Kidney tubule cell (primary cell): ENCODE measurements at places on chromosomes 3 and 15.

GRCh38 chr3:127794402-127794801 lies 27.9 kb downstream of the MGLL start:
- DNase-seq = no peak

GRCh38 chr3:29892976-29893554 lies 612.2 kb downstream of the RBMS3 start:
- no peak for DNase-seq

DNA sequence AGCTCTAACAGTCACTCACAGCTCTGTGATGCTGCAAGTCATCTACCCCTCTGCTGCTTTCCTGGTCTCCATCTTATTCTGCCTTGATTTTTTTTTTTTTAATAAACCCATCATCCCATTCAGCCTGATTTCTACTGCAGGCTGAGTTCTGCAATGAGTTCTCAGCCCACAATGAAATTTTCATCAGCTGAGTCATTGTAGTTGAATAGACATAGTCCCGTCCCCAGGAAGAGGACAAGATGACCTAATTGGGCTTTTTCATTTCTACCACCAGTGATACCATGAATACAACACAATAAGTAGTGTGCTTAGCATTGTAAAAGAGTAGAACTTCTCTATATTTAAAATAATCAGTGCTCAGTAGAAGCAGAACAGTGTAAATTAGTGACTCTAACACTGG lies 59.3 kb downstream of the C3orf85 start:
- peak; percentile 86 for DNase-seq

GRCh38 chr15:76368122-76368621 lies 31.6 kb downstream of the ISL2 start:
- DNase-seq = no peak

- no peak for DNase-seq
These were observed 12.6 kb upstream of the COL8A1 start for GRCh38 chr3:99625643-99626416.

DNA sequence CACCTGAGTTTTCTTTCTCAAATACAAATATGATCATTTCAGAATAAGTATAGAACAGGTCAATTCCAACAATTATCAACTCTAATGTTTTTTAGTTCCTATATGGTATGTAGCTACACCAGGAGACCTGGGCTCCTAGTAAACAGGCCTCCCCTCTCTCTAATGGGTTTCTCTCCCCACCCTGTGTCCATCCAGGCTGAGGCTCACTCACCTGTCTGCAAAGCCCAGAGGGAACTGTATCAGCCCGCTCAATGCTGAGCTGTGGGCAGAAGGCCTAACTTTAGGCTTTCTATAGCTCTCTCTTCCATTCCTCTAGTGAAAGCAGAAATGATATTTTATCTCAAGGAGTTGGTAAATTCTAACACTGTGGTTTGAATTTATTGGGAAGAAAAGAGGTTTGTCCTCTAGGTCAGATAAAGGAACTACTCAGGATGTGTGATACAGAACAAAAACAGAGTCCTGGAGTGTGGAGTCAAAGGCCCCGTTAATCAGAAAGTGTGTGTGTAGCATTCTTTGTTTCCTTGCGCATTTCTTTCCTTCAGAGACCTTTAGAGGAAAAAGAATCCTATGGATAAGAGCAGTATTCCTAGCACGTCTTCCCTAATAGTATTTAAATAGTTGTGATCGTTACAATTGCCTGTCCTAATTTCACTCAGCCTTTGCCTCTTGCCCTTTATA lies 408.9 kb downstream of the PYDC2 start:
- DNase-seq = no peak

GRCh38 chr3:43062040-43062563 lies 43.8 kb downstream of the POMGNT2 start:
- DNase-seq = no peak

DNA sequence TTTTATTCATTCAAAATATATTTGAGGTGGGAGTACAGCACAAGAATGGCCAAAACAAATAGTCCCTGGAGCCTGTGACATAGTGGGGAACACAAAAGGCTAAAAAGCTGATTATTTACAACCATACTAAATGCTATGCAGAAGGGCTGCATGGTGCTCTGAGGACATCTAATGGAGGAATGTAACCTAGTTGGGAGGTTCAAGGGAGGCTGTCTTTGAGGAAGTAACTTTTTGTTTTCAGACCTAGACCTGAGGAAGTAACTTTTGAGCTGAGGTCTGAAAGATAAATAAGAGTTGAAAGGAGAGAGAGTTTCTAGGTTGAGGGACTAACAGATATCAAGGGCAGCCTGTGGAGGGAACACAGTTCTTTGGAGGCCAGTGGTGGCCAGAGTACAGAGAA lies 34.8 kb upstream of the RASA2 start:
- DNase-seq = peak; percentile 65

DNA sequence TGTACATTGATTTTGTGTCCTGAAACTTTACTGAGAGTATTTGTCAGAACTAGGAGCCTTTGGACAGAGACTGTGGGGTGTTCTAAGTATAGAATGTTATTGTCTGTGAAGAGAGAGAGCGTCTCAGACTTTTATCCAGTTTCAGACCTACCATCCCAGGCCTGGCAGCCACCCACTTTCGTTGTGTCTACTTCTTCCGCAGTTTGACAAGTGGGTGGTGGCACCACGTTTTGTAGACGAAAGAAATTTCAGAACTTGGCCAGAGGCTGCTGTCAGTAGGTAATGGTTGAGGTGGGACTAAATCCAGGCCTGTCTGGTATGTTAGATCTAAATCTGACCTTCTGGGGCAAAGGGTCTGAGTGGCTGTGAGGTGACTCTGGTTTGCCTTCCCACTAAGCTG lies 13.4 kb upstream of the TRAK1 start:
- DNase-seq = no peak

DNA sequence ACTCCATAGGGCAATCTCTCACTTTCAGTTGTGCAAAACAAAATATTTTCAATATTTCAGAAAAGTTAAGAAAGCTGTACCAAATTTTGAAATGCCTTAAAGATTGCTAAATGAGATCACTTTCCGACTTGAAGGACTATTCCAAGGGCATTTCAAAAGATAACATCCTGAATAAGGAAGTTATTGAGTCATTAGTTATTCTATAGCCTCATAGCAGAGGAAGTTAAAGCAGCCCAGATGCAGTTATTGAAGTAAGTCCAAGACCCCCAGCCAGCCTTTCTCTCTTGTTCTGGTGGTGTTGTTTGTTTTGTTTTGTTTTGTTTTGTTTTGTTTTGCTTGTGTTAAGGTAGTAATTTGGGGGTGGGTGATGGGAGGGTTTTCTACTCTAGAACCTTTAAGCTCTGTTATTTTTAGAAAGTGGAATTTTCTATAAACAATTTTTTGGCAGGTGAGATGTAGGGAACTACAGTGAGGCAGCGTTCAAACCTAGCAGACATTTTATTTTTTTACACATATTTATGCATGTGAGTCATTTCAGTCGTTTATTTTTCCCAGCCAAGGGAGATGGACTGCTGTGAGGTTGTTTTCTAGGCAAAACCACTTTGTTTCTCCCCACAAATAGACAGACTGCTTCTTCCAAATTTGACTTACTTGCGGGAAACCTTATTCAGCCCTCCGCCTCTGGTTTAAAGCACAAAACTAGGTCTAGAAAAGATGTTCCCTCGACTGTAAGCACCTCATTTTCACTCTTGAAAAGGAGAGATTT lies 216.3 kb upstream of the ARPP21 start:
- DNase-seq = no peak

DNA sequence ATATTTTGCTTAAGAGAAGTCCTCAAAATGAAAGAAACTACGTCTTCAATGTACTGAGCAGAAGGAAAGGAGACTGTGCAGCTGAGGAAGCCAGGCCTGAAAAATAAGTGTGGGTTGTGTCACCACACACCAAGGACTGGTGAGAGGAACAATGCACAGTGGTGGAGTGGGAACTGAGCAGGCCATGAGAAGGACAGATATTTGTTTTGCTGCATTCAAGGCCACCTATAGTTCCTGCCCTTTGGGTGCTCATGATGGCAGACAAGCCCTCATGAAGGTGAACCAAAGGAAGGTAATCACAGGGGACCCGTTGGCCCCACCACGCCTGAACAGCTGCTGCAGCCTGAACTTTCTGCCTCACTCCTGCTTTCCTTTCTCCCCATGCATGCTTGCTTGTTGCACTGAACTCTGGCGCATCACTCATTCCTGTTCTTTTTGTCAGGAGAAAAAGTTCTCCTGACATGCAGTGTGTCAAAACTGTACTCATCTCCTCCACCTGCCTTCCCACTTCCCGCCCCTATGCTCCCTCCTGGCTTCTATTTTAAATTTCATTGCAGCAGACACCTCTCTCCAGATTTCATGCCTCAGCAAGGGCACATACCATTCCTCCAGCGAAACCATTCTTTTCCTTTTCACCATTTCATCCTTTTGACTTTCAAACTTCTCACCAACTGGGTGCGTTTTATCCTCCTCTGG lies 2.2 kb upstream of the RNF7 start:
- DNase-seq = no peak

DNA sequence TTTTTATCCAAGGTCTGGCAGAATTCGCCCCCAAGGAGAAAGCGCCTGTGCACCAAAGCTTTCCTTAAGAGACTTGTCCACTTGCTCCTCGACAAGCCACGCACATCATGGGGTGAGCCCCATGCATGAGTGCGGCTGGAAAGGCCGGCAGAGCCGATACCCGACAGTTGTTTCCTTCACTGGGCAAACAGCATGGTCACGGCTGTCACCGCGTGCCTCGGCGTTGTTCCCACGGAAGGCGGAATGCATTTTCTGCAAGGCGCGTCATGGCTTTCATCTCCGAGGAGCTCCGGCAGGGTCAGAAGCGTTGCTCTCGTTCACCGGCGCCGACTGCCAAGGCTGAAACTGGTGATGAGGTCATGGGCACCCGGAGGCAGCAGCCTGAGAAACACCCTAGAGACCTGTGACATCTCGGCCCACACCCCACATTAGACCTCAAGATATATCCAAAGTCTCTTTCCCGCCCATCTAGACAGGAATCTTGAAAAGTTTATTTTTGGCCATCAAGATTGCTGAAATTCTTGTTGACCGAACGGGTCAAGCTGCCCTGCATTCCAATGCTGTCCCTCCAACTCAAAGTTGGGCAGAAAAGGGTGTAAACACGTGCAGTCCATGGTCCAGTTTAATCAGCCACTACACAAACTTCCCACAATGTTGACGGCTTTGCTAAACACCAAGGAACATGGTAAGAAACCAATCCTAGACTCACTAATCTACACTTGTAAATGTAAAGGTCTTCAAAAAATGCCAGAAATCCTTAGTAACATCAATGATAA lies 604 bp upstream of the TJP1 start:
- DNase-seq = peak; percentile 89

DNA sequence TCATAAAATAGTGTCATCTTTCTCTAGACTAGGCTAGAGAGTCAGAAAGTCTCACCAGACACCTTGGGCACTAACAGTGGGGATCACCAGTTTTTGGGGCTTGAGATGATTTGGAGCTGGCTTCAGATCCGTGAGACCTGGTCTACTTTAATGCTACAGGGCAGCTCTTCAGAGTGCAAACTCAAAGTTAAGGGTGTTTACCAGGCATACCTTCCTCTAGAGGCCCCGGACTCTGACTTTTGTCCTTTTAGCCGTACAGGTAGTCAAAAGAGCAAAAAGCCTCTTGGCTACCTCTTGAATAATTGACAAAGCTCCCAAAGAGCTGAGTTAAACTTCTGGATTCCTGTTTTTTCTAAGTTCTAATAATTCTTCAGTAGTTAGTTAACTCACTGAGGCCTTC lies 41.4 kb upstream of the CCR4 start:
- DNase-seq = no peak

DNA sequence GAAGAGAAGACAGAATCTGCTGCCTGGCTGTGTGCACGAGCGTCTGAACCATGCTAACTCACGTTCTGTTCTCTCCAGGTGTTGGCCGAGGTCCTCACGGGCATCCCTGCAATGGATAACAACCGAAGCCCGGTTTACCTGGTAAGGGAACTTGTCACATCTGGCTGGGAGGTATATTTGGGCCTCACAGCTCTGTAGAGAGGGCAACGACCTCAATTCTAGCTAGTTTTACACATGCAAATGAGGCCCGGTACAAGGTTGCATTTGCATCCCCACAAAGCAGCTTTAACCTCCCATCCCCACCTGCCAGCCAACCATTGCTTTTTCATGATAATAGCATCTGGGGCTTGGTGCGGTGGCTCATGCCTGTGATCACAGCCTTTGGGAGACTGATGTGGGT lies 22.0 kb upstream of the TATDN2 start:
- no peak for DNase-seq

- peak; percentile 57 for DNase-seq
These were observed 40.2 kb downstream of the CLEC3B start for GRCh38 chr3:45066109-45066801.

DNA sequence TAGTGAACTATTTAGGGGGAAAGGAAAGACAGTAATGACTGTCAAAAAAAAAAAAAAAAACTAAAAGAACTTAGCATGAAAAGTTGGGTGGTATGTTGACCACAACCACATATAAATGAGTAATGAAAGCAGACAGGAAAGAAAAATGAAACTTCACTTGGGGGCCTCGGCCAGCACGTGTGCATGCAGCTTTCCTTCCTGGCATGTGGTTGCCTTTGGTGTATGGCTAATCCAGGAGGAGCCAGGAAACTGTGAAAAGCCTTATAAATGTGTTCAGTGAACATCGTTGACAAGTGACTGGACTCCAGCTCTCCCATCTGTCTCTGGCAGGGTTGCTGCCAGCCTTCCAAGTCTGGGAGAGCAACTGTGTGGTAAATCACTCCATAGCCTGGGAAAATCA lies 195.1 kb downstream of the DTWD1 start:
- peak; percentile 84 for DNase-seq

- DNase-seq = no peak
These were observed 3.1 kb upstream of the WDR49 start for GRCh38 chr3:167656821-167657220.

GRCh38 chr3:94573337-94573736 lies 510.5 kb downstream of the NSUN3 start:
- no peak for DNase-seq

DNA sequence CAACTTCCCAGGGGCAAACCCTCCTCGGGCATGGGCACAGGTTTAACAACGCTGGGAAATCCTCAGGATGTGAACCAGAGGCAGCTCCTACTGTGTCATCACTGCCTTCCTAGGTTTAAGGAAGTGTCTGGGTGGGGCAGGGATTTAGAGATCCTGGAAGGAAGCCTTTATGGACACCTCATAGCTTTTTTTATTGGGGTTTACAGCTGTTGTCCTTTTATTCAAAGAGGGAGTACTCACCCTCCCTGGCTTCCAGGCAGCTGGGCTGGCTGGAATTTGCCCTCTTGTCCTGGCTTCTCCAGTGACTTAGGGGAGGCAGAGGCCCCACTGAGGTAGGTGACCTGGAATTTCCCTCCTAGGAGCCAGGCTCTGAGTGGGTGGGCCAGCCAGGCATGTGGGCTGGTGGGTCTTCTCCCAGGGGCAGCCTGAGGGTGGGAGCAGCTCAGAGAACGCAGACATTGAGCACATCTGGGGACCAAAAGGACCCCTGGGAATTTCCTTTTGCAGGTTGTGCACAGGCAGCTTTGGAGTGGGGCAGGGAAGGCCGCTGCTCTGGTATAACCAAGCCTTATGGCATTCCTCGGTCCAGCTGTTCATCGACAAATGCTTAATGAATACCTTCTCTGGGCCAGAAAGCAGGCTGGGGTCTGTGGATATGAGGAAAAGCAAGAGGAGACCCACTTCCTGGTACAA lies 13.5 kb upstream of the FAM3D start:
- no peak for DNase-seq
